ENCODE measurements at places on chromosomes 3 and 15.

- no peak for DNase-seq
Observed at GRCh38 chr3:179236669-179237301, 14.1 kb downstream of the KCNMB3 start.

- no peak for DNase-seq
Observed at GRCh38 chr3:155517903-155518302, 224.4 kb upstream of the STRIT1 start.

DNA sequence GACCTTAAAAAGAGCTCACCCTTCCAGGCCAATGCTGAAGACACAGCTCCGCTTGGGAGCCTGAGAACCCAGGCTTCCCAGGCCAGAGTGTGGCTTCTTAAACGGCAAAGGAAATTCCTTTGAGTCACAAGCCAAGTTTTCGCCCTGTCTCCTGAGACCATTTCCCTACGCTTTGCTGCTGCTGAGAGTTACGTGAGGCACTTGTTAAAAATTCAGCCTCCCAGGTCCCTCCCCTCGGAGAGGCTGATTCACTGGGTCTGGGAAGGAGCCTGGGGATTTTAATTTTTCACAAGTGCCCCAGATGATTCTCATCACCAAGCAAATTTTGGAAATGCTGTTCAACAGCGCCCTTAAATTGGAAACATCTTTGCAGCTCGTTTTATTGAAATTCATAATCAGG is 25.5 kb downstream of the RLBP1 start:
- DNase-seq: no peak

DNA sequence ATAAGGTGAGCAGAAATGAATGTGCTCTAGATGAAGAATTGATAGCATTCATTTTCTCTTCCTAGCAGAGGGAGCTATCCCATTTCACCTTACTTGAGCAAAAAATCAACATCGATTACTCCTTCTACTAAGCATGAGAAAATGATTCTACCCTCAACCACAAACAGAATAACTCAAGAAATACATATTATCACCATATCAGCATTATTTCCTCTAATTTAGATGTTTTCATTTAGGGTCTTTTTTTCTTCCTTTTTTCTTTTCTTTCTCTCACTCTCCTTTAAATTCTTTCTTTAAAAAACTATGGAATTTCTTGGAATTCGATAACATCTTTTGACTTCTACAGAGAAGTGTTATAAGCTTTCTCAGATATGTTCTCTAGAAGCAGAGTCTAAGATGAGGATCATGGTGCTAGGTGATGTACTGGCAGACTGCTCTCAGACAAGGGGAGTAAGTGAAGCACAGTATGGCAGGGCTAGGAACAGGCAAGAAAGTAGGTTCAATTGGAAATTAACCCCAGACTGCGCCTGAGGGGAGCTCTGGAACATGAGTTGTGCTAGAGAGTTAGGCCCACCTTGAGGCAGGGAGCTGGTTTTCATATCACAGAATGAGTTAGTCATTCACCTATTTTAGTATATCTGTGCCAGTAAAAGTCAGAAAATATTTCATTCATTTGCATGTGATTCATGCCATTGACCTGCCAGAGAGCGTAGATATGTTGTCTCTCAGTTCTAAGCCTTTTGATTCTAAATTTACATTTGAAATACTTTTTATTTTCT is 279.2 kb upstream of the KCNH8 start:
- DNase-seq: no peak

GRCh38 chr3:177836671-177837070 is 639.4 kb upstream of the TBL1XR1 start:
- no peak for DNase-seq

DNA sequence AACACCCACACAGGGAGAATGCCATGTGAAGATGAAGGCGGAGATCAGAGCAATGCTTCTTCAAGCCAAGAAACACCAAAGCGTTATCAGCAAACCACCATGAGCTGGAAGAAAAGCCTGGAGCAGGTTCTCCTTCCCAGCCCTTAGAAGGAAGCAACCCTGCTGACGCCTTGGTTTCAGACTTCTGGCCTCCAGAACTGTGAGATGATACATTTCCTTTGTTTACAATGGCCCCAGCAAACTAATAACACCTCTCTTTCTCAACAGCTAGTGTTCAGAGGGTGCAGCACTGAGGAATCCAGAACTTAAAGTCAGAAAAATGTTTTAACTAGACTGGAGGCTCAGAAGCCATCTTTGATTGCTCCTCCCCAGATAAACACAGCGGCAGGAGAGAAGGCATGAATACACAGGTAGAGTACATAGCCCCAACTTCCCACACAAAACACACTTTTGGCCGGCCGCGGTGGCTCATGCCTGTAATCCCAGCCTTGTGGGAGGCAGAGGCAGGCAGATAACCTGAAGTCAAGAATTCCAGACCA is 132.4 kb upstream of the LPP start:
- no peak for DNase-seq

GRCh38 chr3:46097691-46098241 is 70.5 kb upstream of the XCR1 start:
- no peak for DNase-seq

DNA sequence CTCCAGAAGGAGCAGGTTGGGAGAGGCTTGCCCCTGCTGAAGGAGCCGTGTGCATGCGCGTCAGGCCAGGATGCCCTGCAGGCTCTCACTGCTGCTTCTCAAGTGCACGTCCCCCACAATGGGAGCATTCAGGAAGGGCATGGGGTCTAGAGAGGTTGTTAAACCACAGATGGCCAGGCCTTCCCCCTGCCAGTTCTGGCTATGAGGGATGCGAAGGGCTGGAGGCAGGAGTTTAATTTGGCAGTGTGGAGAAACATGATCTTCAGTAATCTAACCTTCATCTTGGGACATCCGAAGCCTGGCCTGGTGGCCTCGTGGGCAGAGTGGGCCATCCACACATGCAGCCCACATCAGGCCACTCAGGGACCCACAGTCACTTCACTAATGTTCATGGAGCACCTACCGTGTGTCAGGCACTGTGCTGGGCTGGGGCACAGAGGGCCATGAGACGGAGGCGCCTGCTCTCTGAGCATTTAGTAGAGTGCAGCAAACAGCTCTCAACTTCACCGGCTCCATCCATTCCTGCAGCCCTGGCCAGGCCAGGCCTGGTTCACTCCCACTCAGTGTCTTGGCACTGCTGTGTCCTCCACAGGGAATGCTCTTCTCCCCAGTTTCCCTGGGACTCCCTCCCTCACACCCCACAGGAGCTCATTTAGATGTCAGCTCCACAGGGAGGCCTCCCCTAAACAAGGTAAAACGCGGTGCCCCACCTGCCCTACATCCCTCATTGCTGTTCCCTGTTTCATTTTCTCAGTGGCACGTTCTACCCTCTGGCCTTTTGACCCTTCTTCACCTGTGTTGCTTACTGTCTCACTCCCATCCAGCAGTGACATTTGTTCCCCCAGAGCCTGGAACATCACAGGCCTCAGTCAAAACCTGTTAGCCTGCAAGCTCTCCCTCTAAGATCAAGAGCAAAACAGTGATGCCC is 4.0 kb downstream of the CFAP100 start:
- no peak for DNase-seq

DNA sequence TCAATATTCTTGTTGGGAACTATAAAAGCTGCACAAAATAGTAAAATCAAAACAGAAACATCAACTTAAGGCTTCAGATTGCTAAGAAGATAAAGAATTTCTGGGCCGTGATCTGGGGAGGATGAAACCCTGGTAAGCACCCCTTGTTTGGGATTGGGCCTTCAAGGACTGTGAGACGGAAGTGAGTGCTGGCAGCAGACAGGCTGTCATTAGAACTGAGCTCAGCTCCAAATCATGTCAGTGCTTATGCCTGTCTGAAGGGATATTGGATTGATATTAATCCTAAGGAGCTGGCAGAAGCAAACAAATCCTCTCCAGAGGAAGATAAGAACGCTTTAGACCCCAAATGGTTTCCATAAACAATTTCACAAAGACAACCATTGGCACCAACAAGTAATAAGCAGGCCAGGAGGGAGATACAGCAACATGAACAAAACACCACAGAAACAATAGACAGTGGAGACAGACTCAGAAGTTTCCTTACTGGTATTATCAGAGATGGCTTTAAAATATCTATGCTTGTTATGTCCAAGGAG is 72.6 kb upstream of the CTXND1 start:
- DNase-seq: no peak

DNA sequence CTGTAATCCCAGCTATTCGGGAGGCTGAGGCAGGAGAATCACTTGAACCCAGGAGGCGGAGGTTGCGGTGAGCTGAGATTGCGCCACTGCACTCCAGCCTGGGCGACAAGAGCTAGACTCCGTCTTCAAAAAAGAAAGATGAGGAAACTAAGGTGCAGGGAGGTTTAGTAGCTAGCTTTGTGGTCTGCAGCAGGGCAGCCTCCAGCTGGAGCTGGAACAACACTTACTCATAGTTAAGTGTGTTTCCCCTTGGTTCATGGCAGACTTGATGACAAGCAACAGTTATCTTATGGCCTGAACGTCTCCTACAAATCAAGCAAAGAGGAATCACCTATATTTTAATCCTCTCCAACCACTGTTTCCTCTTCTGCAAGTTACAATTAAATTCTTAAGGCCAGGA is 12.6 kb downstream of the KAT2B start:
- no peak for DNase-seq

- no peak for DNase-seq
Observed at GRCh38 chr3:26997226-26997625, 372.0 kb downstream of the NEK10 start.

DNA sequence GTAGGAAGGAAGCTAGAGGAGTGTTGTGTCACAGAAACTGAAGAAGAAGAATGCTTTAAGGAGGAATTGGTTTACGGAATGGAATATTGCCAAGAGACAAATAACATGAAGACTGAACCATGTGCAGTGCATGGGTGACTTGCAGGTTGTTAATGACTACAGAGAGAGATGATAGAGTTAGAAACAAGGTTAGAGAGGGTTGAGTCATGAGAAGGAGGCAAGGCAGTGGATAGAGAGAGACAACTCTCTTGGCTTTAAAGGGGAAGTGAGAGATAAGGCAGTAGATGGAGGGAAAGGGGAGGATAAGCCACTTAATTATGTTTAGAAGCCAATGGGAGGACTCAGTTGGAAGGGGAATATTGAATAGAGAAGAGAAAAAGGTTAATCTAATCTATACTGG is 119.3 kb upstream of the CCNL1 start:
- no peak for DNase-seq

GRCh38 chr15:85733416-85733815 is 61.3 kb downstream of the KLHL25 start:
- no peak for DNase-seq

DNA sequence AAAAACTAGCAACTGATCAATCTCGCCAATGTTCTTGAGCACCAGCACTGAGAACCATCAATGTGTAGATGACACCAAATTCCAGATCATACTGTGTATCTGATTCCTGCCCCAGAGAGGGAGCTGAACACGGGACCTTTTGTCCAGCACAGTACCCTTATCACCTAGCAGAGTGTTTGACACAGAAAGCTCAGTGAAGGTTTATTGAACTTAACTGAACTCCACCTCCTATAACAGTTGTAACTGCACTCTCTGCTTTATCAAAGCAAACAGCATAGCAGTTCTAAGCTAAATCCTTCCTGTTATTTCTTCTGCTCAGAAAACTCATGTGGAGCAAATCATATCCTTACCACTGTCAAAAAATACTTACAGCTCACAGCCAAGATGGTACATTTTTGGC is 183.4 kb upstream of the SLCO3A1 start:
- no peak for DNase-seq

- no peak for DNase-seq
Observed at GRCh38 chr3:173711619-173712018, 314.1 kb downstream of the NLGN1 start.

GRCh38 chr3:188868803-188869202 is 303.0 kb upstream of the TPRG1 start:
- DNase-seq: no peak

DNA sequence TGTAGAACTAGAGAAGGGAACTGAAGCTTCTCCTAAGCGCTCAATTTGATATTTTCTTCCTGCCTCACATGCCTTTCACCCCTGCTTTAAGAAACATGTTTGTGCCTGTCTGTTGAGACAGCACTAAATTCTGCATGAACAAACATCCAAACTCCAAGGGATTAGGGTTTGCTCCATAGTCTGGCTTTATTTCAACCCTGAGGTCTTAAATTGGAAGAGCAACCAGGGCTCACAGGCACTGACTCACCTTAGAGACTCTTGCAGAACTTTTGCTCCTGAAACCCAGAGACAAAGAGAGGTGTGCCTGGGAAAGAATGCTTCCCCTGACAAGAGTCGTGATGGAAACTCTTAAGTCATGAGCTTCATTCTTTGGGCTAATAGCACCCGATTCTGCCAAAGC is 393.9 kb upstream of the MCTP2 start:
- no peak for DNase-seq

DNA sequence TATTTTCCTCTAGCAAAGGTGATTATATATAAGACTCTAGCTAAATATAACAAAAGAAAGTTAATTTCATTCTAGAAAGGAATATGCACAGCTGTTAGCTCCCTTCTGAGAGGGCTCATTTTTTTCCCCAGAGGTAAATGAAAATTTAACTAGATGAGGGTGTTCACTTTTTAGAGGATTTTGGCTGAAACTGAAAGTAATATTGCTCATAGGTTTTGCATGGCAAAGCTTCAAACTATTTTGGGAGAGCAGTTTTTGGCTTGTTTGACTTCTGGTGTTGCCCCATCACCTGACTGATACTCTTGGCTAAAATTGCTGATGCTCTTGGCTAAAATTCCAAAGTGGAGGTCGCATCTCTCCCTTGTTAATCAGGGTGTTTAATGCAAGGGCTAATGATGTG is 311.9 kb downstream of the EDEM1 start:
- no peak for DNase-seq

GRCh38 chr3:52145736-52146110 is 8.5 kb downstream of the POC1A start:
- DNase-seq: no peak

DNA sequence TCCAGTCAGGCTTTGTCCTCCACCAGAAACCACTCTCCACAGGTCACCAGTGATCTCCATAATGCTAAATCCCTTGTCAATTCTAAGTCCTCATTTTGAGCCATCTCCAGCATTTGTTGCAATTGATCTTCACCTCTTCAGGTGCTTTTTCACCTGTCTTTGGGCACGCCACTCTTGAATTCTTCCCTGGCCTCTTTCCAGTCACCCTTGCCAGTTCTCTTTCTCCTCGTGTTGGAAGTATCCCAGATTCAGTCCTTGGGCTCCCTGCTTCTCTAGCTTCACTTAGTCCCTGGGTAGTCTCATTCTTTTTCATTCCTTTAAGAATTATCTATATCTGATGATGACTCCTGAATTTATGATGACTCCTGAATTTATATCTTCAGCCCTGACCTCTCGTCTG is 37.5 kb downstream of the MAPK6 start:
- no peak for DNase-seq

GRCh38 chr15:62832231-62832630 is 210.3 kb upstream of the TPM1 start:
- no peak for DNase-seq

DNA sequence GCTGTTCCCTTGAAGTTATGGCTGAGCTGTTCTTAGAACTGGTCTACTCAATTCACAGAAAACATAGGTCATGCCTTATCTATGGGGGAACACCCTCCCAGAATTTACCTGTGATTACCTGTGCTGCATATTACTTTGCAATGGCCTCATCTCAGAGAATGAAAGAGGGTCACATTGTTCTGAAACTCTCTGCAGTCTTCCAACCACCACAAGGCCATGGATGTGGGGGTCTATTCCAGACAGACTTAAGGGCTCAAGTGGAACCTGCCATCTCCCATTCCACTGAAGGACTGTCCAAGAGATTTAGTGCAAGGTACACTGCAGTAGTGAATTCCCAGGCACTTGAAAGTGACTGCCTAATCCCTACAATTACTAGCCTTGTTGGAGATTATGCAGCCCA is 40.1 kb upstream of the RASA2 start:
- no peak for DNase-seq
